ENCODE measurements at places on chromosomes 1 and 21.

- DNase-seq = no peak
Measured at GRCh38 chr1:177024623-177025022, 139.9 kb downstream of the ASTN1 start.

GRCh38 chr1:21308330-21308729, 18.1 kb upstream of the ECE1 start:
- DNase-seq = no peak

GRCh38 chr21:38819719-38820159, 14.0 kb downstream of the ETS2 start:
- DNase-seq = no peak

GRCh38 chr1:92365378-92366039, 66.7 kb downstream of the RPAP2 start:
- DNase-seq = no peak

Data from GM13976 (cell line).